ENCODE measurements at places on chromosomes 5 and 9.

GRCh38 chr5:113806250-113806649 lies 292.8 kb downstream of the YTHDC2 start:
- no peak for DNase-seq

DNA sequence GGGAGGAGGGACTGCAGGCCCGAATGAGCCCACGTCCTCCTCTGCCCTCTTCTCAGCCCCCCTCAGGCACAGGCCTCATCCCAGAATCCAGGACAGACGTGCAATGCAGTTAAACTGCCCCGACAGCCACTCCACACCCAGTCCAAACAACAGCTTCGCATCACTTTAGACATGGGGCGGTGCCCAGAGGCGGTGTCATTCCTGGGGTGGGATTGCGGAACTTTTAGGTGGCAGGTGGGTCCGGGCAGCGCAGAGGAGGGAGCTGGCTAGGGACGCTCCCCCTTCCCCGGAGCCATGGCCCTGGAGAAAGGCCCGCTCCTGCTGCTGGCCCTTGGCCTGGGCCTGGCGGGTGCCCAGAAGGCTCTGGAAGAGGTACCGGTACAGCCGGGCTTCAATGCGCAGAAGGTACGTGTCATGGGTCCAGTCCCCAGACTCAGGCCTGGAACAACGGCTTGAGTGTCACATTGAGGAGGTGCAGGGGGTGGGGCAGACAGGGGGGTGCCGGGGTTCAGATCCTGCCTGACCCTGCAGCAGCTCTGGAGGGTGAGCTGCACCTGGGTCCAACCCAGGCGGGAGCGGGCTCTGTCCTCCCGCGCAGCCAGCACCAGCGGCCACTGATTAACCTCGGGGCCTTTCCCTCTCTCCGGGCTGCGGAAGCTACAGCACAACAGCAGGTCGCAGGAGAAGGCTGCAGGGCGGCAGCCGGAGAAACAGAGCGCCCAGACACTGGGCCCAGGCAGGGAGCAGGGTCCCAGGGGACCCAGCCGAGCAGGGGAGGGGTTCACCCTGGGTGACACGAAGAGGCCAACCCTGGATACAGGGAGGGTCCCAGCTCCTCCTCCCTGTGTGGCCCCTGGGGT lies 25.2 kb downstream of the GLT6D1 start:
- no peak for DNase-seq

DNA sequence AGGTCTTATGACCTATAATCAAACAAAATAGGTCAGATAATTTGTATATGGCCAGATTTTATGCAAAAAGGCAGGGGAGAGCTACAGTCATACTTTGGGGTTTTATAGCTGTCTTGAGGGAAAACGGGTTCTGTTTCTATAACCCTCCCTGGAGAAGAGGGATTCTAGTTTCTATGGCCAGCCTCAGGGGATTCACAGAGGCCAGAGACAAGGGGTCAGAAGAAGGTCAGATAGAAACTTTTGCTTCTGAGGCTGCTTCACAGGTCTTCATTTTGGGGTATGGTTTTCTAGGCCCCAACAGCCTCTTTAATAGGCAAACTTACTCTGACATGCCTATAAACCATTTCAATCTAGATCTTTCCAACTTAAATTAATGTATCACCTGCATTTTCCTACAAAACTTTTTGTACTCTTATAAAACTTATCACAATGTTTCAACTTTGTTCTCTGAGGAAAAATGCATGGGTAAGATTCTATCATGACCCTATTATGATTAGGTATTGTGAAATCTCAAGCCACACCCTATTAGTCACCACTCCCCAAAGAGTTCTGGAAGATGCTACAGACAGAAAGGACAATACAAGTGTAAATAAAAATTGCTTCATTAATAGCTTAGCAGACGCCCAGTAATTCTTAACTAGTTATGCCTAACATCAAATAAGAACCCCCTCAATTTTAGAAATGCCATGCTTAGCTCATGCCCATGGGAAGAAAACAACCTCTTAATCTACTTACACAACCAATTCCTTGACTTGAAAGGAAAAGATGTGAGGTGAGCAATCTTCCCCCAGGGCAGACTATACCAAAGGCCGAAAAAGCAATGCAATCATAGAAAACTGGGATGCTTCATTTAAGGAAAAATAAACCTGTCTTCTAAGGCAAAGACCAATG lies 396.6 kb downstream of the TLR4 start:
- no peak for DNase-seq

- no peak for DNase-seq
Observed at GRCh38 chr5:4862500-4862899, 277.6 kb upstream of the ADAMTS16 start.

DNA sequence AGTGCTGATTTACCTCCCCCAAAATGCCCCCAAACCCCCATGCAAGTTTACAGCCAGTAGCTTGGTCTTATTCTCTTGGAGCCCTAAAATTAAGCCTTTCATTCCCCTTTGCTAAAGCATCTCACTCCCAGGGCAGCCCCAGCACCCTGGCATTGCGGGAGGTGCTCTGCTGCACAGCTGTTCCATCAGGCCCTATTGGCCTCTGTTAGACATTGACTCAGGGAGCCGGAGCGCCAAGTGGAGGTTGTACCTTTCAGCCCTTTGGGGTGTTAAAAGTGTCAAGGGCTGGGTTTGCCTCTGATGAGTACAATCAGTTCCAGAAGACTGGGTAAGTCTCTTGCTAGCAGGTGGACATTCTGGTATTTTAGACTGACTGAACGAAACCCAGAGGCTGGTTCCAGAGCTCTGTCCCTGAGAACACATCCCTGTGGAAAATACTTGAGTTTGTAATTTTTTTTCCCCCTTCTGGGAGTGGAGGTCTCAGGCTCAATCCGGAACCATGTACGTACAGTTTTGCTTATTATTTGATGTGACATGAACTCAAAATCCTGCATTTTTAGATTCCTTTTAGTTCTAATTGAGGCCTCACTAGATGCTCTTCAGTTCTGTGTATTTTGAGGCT lies 102.4 kb downstream of the UBE2R2 start:
- no peak for DNase-seq

- DNase-seq = no peak
Observed at GRCh38 chr5:3007577-3007976, 256.1 kb upstream of the IRX2 start.

DNA sequence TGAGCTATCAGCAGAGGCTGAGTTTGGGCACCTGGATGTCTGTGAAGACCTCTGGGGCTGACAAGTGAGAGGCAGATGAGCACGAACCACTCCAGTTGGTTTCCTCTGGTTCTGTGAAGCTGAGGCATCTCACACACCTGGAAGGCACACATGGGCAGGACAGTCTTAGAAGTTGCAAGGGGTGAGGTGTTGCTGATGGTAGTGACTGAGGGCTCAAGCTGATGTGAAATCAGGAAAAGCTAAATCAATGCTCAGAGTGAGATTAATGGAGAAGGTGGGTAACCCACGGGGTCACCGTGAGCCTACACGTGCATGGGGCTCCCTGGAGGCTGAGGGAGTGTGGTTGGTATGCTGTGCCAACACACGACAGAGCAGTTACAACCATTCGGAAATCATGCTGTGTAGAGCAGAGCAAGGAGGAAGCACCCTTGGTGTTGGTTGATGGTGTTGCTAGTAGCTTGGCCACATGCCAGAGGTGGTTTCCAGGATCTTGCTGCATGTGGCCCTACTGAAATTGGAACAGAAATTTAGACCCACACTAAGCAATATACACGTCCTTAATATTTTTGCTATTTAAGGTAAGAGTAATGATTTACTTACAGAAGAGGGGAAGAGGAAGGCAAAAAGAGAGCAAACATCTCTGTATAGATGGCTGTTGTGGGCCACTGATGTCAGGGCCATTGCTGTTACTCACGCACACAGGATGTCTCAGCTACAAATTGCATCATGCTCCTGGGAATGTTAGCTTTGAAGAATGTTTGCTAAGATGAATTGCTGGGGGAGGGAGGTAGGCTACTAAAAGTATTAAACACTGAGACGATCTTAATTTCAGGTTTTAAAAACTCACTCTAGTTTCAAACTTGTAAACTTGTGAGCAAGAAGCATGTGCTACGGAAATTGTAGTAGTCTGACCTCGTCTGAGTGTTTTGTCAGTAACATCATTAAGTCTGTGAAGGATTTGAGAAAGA lies 170.5 kb downstream of the ARHGEF28 start:
- DNase-seq = no peak

DNA sequence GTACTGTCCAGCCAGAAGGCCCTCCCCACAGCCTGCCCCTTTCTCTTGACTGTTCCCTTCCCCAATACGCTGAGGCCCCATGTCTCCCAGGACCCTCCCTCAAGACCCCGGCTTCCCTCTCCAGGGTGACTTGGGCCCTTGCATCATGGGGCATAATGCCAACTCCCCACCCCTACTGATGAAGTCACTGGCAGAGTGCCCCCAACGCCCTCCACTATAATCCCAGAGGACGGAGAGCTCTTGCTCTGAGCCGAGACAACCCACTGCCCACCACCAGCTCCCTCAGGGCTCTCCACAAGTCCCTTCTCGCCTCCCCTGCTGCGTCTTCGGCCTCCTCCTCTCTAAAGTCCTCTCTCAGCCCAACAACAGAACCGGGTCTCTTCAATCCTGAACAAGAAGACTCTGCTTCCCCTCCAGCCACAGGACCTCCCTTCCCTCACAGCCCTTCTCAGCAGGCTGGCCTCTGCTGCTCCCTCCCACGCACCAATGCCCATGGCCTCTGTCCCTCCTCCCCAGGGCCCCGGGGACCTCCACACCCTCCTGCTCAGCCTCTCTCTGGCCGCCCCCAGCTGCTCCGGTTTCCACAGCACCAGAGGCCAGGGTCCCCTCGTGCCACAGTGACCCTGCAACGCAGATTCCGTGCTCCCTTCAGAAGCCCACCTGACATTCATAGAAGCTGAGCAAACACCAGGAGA lies 47.6 kb downstream of the ADAMTS2 start:
- no peak for DNase-seq
